Smooth muscle cell of trachea (primary cell): ENCODE measurements at places on chromosomes 5 and 9. TPM values are rescaled to one million over a fixed set of nuclear protein-coding genes. Genes with fewer than 3 reads are reported as not detected.

Gene ANKRA2
- 21.1 and 24.3 TPM in 2 replicates for total RNA-seq

Gene TAF11L5
- not detected in 2 replicates for total RNA-seq

Gene IL5
- total RNA-seq = not detected in 2 replicates

Gene SHISAL2B
- total RNA-seq = not detected in 2 replicates

Gene OMD
- total RNA-seq = 0.33 and 0.73 TPM in 2 replicates

Gene PCDHA7
- 0.29 and 0.66 TPM in 2 replicates for total RNA-seq

Gene ELOVL7
- total RNA-seq = 0.33 TPM in 1 of 2 replicates, not detected in the other
